HT1080 (cell line): ENCODE measurements at places on chromosomes 1 and 21. TPM values are rescaled to one million over a fixed set of nuclear protein-coding genes. Genes with fewer than 3 reads are reported as not detected.

DNA sequence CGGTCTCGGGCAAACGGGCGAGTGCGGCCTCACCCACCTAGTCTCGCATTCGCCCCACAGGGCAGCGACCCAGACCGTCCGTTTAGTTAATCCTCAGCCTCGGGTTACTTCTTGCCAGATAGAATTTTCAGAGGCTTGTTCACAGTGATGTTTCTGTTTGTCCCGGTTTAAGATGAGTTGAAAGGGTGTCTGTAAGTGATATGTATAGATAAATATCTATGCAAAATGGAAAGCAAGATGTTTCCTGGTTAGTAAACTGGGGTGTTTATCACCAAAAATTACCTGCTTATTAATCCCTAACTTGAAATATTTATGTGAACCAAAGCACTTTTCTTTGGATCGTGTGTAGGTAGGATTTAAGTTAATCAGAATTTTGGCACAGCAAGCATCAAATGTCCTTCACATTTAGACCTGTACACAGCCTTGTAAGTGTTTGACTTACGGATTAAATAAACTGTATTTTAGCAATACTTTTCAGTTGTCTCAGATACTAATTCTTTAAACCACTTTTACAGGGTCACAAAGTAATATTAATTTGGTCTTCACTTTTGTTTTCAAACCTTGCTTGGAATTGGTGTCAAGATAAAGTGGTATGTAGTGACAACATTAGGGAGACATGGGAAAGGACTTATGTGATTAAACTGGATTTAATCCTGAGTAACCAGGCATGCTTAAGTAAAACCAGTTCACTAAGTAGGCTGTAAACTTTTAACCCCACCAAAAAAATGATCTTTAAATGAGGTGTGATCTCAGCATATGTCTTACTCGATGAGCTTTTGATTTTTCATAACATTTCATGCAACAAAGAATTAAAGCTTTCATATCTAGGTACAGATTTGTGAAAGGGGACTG, 914 bp downstream of the ZNF326 start:
- no peak for DNase-seq

Gene ROR1
- 2.7 and 2.9 TPM in 2 replicates for total RNA-seq

GRCh38 chr21:45506836-45507522, 35.3 kb downstream of the SLC19A1 start:
- no peak for DNase-seq

DNA sequence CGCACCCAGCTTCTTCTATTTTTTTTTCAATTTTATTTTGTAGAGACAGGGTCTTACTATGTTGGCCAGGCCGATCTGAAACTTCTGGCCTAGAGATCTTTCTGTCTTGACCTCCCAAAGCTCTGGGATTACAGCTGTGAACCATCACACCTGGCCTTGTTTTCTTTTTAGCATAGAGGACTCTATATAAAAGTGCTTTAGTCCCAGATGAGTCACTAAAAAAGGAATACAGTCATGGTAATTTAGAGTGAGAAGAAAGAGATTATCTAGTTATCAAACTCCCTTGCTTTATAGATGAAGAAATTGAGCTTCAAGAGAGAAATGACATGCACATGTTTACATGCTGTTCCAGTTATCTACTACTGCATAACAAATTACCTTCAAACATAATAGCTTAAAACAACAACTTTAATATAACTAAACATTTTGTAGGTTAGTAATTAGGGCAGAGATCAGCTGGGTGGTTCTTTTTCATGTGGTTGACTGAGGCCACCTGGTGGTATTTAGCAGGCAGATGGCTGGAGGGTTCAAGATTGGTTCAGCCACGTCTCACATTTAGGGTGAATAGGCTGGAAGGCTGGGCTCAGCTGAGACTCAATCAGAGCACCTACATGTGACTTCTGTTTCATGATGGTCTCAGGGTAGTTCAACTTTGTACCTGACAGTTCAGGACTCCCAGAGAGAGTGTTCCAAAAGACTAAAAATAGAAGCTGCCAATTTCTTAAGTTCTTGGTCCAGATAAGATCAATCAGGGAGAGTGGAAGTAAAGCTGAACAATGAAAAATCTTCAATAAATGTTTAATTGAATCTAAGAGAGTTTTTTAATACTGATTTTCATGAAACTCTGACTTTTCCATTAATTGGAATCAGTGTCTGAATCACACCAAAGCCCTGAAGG, 16.9 kb upstream of the MTF2 start:
- DNase-seq = peak; percentile 51

Gene GJA5
- not detected in 2 replicates for total RNA-seq

- DNase-seq = no peak
Observed at GRCh38 chr1:5485436-5485835, 506.8 kb downstream of the NPHP4 start.

Gene ADGRL4
- 52.1 and 63.2 TPM in 2 replicates for total RNA-seq

Gene ECM1
- total RNA-seq = 11.3 and 17.7 TPM in 2 replicates

GRCh38 chr1:93014168-93014567, 52.9 kb upstream of the DIPK1A start:
- no peak for DNase-seq

Gene F13B
- total RNA-seq = not detected in 2 replicates

Gene IFI6
- 9.5 and 18.5 TPM in 2 replicates for total RNA-seq

GRCh38 chr21:15850645-15851044, 120.9 kb downstream of the USP25 start:
- peak; percentile 62 for DNase-seq

GRCh38 chr21:46091118-46091517, 6.8 kb upstream of the COL6A2 start:
- DNase-seq = no peak

- peak; percentile 62 for DNase-seq
Observed at GRCh38 chr1:6967431-6968111, 182.3 kb downstream of the CAMTA1 start.

- DNase-seq = no peak
Observed at GRCh38 chr1:167082511-167083027, 7.6 kb downstream of the GPA33 start.

- no peak for DNase-seq
Observed at GRCh38 chr1:111769517-111770146, 13.9 kb downstream of the DDX20 start.

- no peak for DNase-seq
Observed at GRCh38 chr1:5571861-5572401, 420.3 kb downstream of the NPHP4 start.

DNA sequence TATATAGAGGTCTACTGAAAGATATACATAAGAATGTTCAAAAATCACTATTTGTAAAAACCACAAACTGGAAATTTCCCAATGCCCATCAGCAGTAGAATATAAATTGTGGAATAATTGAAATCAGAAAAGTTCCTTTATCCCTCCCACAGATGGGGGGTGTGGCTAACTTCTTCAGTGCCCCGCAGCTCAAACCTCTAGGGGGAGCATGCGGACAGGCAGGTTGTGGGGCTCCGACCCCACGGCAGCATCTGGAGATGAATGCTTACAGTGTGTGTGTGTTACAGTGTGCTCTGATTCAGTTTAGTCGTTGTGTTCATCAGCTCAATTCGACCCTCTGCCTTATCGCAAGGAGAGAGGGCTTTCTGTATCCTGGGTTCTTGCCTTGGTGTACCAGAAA, 262.1 kb upstream of the LRRC7 start:
- peak; percentile 47 for DNase-seq

- DNase-seq = no peak
Observed at GRCh38 chr1:40886318-40887011, 24.3 kb upstream of the CITED4 start.

DNA sequence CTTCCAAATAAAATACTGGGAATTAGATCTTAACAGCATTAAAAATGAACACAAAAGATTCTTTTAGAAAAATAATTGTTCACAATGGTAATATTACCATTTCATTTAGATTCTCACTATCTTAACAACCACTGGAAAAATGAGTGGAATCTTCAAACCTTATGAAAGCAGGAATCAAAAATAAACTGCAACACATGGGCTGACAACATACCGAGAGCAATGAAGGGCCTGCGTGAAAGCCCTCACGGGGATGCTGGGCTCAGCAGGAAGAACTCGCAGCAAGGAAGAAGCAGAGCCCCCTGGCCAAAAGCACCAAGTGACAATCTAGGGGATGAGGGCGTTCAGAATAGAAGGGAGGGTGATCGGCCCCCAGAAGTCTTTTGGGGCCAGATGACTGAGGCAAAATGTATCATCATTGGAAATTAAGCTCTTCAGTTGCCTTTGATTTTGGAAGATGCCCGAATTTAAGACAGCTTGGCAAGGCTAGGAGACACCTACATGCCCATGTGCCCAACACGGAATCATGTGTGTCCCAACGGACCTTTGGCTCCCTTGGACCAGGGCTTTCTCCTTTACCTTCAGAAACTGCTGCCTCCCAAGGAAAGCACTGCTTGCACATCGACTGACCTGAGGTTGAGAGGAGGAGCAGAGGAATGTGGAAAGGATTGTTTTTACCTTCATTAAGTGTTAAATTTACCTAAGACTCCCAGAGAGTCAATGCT, 103.9 kb downstream of the TGFBR3 start:
- DNase-seq = no peak

DNA sequence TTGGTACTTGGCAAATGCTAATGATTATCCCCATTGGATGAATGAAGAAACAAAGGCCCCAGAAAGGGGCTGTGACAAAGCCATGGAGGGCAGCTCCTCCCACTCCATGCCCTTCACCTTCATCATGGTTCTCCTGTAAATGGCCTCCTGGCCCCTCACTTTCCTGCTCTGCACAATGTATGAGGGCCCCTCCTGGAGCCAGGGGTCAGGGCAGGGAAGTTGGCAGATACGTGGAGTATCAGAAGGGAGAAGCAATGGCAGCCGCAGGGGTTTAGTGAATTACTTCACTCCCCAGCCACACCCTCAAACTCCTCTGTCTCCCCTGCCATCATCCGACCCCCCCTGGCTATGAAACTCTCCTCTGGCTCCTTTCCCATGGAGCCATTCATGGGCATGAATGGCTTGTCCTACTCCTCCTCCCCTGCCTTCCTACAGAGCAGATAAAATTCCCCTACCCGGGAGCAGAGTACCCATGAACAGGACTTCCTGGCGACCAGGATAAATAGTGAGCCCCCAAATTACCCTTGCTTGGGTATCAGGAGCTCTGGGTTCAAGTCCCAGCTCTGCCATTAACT, 86.3 kb downstream of the CAMK2N1 start:
- DNase-seq = no peak

DNA sequence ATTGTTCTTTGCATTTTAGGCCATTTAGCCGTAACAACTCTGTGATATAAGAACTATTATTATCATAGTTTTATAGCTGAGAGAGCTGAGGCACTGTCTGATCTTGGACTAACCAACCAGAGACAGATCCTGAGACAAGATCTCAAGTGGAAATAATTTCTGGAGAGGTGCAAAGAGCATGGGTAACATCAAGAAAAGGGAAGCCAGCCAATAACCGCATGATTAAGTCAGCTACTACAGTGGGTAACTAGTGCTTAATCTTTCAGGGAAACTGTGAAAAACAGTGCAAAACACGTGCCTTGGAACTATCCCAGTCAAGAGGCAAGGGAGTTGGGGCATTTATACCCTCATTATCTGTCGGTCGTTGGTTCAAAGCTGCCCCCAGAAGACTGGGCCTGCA, 105.8 kb downstream of the OMA1 start:
- DNase-seq = no peak

DNA sequence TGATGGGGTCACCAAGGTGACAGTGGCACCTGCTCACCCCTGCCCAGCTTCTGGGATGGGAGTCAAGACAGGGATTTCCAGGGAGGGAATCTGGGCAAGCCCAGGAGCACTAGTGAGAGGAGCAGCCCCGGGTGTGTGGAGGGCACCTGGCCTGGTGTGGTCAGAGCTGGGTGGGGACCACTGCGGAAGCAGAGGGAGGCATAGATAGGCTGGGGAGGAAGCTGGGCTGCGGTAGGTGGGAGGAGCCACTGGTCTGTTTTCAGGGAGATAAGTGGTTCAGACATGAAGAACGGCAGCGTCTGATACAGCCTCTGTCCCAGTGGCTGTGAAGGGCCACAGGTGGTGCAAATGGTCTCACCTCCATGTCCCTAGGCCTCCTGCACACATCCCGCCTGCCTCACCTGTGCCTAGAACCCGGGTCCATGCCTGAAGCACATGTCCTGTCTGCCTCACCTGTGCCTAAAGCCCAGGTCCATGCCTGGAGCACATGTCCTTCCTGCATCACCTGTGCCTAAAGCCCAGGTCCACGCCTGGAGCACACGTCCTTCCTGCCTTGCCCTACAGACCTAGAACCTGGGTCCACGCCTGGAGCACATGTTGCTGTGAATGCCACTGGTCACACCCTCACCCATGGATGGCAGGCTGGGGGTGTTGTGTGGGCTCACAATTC, 325.9 kb upstream of the AJAP1 start:
- no peak for DNase-seq

DNA sequence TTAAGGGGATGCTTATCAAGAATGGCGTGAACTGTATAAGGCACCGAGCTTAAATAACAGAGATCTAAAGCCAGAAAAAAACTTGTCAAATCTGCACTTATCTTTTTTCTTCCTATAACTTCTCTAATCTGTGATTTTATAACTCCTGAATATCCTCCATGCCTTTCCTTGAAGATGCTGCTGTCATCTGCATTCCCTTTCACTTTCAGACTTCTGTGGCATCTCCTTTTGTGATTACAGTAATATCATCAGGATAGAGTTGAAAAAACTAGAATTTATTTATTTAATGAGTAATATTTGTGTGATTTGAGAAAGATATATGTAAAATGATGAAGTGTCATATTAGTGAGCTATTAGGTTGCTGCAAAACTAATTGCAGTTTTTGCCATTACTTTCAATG, 357.8 kb upstream of the PTBP2 start:
- no peak for DNase-seq

DNA sequence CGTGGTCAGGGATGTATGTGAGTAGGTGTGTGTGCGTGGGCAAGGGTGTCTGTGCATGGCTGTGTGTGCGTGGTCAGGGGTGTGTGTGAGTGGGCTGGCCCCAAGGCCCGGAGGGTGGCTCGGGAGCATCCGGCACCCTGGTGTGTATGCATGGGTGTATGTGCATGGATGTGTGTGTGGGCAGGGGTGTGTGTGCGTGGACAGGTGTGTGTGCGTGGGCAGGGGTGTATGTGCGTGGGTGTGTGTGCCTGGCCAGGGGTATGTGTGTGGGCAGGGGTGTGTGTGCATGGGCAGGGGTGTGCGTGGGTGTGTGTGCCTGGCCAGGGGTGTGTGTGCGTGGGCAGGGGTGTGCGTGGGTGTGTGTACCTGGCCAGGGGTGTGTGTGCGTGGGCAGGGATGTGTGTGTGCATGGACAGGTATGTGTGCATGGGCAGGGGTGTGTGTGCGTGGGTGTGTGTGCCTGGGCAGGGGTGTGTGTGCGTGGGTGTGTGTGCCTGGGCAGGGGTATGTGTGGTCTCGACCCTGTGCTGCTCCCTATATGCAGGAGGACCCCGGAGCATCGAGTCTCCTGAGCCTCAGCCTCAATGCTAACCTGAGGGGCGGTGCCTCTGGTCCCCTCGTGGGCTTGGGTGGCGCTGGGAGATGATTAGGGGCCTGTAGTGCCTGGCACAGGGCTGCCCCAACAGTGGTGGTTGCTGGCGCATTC, 16.3 kb downstream of the ARHGEF16 start:
- DNase-seq = no peak

DNA sequence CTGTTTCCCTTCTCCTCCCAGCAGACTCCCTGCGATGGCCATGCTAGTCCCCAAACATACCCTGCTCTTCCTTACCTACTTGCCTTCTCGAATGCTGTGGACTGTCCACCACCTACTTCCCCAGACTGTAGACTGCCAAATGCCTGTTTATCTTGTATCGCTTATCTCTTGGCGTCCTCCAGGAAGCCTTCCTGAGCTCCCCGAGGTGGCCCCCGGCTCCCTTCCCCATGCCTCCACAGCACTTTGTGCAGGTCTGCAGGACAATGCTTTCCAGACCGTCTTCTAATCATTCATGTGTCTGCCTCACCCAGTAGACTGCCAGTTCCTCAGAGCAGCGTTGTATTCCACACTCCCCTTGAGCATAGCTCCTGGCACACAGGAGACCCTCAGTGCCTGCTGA, 41.7 kb downstream of the RHBG start:
- no peak for DNase-seq
